ENCODE measurements at places on chromosomes 1 and 21.

DNA sequence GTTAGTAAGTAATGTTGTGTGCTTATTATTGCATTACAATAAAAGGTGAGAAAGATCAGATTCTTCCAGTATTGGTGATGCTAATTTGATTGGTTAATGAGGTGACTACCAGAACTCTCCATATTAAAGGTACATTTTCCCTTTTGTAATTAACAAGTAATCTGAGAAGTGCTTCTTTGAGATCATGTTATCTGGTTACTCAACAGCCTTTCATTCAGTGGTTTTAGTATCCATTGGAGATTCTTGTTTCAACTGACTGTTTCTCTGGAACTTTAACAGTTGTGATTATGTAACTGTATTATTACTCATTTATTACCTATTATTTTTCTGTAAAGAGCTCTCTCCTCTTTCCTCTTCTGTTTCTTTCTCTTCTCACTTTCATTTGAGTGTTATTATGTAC, 86.7 kb downstream of the PEX14 start:
- no peak for DNase-seq

DNA sequence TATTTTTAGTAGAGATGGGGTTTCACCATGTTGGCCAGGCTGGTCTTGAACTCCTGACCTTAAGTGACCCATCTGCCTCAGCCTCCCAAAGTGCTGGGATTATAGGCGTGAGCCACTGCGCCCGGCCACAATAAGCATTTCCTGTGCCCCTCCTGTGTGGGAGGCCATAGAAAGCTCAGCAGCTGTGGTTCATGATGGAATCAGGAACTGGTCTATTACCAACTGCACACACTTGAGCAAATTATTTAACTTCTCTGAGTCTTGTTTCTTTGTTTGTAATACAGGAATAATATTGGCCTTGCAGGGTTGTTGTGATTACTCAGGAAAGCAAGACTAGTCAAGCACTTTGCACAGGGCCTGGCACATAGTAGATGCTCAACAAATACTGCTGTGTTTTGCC, 15.0 kb downstream of the RHBG start:
- DNase-seq, result no peak

DNA sequence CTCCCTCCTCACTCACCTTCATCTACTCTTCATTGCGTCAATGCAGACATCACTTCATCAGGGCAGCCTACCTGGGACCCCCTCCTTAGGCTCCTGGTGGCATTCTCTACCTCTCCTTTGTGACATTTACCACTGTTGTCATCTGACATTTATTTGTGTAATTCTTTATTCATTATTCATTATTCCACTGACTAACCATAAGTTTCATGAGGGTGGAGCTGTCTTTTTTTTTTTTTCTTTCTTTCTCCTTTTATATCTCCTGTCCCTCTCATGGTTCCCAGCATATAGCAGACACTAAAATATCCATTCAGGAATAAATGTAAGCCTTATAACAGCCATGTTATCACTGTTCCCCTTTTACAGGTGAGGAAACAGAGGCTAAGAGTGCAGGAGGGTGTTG, 126.8 kb downstream of the KAZN start:
- no peak for DNase-seq

- no peak for DNase-seq
These were observed 282.9 kb downstream of the SEC16B start for GRCh38 chr1:177686933-177687332.

DNA sequence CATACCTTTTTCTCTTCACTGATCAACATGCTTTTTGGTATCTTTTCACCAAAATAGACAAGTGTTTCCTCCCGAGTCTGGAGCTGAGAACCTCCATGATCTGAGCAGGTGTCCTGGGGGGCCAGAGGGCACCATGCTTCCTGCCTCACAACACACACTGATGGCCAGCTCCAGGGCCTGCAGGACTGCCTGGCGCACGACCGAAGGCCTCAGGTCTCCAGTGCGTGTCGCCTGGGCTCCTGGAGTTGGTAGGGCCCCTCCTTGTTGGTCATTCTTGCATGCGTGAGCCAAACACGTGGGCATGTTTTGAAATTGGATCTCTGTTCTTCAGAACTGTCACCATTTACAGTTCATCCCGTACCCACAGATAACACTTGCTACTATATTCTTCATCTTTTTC, 64.4 kb downstream of the SLC37A1 start:
- no peak for DNase-seq
